Calu3 (cell line): ENCODE measurements at places on chromosomes 6 and 20. TPM values are rescaled to one million over a fixed set of nuclear protein-coding genes. Genes with fewer than 3 reads are reported as not detected.

GRCh38 chr20:17419479-17420041 is 111.6 kb downstream of the BFSP1 start:
- H3K36me3 ChIP-seq: no peaks in the 10 kb centered on the region
- H3K27ac ChIP-seq: no peak overlapping the region
- DNase-seq: no peak
- no peak overlapping the region for H3K4me3 ChIP-seq
- no peaks in the 10 kb centered on the region for H3K27me3 ChIP-seq
- H3K4me1 ChIP-seq: no peaks in the 10 kb centered on the region

DNA sequence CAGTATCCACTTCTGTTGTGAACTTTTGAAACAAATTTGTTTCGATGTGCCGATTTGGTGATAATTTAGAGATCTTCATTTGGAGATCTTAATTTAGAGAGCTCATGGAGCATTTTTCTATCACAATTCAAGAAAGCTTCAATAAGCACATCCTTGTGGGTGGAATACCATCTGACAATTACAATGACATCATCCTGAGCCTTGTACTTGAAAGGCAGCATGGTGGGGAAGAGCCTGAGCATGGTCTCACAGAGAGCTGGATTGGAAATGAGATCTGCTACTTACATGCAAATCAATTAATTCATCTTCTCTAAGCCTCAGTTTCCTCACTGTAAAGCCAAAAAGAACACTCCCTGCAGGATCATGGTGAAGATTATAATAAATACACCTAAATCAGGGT is 75.9 kb downstream of the FRK start:
- peaks cover 22% of the 10 kb centered on the region for H3K4me1 ChIP-seq
- no peaks in the 10 kb centered on the region for H3K27me3 ChIP-seq
- H3K4me3 ChIP-seq: no peak overlapping the region
- no peak for DNase-seq

DNA sequence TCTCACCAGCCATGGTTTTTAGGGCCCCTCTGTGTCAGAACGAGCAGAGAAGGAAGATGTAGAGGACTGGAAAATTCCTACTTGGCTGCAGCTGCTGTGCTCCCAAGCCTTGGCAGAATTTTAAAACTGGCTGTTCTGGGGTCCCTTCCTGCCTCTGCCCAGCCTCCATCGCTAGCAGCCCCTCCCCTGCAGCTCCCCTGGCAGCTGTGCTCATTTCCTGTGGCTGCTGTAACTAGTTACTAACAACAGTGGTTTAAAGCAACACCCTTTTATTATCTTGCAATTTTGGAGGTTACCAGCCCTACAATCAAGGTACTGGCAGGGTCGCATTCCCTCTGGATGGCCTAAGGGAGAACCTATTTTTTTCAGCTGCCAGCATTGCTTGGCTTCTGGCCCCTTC is 3.7 kb upstream of the CST11 start:
- no peak overlapping the region for H3K4me3 ChIP-seq
- H3K27ac ChIP-seq: no peak overlapping the region
- DNase-seq: no peak
- H3K27me3 ChIP-seq: peaks cover 20% of the 10 kb centered on the region

DNA sequence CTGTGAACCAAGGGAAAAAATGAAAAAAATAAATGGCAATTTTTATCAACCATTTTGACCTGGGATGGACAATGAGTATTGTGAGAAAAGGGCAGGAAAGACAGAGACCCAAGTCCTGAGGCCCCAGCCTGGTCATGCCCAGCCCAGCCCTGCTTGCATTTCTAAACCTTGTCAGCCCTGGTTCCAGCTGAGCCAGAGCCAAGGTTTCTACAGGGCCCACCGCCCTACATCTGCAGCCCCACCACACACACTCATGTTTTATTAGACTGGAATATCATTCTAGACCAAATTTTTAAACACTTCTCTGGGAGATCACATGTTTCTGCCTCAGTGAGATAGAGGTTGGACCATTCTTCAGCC is 667 bp upstream of the CST9L start:
- no peak for DNase-seq
- H3K4me1 ChIP-seq: no peaks in the 10 kb centered on the region
- H3K4me3 ChIP-seq: no peak overlapping the region
- no peak overlapping the region for H3K27ac ChIP-seq

DNA sequence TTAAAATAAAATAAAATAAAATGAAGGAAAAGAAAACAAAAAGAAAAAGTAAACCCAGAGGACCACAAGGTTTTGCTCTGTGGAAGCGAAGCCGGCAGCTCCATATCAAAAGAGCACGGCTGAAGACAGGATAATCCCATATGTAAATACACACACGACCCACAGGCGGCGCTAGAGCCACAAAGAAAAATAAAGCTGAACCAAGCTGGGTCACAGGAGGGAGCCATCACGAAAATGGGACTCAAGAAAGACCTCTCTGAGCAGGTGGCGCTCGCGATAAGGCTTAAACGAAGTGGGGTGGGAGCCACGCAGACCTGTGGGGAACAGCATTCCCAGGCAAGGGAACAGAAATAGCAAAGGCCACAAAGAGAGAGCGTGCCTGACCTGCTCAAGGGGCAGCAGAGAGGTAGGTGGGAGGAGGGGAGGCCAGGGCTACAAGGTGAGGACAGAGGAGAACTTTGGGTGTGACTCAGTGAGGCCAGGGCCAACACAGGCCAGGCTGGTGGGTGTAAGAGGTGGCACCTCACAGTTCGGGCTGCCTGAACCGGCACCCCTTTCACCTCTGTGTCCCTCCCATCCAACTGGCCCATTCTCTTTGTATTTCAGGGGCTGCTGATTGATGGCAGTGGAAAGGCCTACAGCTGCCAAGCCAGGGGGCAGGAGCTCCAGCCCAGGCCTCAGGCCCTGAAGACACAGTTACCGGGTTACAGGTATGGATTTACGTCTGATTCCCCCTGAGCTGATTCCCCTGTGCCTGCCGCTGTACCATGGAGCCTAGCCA is 26.0 kb downstream of the PTGIS start:
- H3K27me3 ChIP-seq: peaks cover 15% of the 10 kb centered on the region
- H3K27ac ChIP-seq: no peak overlapping the region
- peak; percentile 83 for DNase-seq
- no peak overlapping the region for H3K4me3 ChIP-seq
- H3K4me1 ChIP-seq: peaks cover 25% of the 10 kb centered on the region

CST3 gene
- total RNA-seq: 95.7 and 107 TPM in 2 replicates

GRCh38 chr6:22526736-22527135 is 42.6 kb upstream of the HDGFL1 start:
- no peaks in the 10 kb centered on the region for H3K27me3 ChIP-seq
- H3K4me1 ChIP-seq: no peaks in the 10 kb centered on the region
- DNase-seq: no peak
- H3K4me3 ChIP-seq: no peak overlapping the region
- no peak overlapping the region for H3K27ac ChIP-seq
- no peaks in the 10 kb centered on the region for H3K36me3 ChIP-seq
